IMR-90 (cell line): ENCODE measurements at places on chromosomes 1 and 21. TPM values are rescaled to one million over a fixed set of nuclear protein-coding genes. Genes with fewer than 3 reads are reported as not detected.
A peak's percentile ranks its signal among the peaks of the same experiment; 100 is the strongest.

DNA sequence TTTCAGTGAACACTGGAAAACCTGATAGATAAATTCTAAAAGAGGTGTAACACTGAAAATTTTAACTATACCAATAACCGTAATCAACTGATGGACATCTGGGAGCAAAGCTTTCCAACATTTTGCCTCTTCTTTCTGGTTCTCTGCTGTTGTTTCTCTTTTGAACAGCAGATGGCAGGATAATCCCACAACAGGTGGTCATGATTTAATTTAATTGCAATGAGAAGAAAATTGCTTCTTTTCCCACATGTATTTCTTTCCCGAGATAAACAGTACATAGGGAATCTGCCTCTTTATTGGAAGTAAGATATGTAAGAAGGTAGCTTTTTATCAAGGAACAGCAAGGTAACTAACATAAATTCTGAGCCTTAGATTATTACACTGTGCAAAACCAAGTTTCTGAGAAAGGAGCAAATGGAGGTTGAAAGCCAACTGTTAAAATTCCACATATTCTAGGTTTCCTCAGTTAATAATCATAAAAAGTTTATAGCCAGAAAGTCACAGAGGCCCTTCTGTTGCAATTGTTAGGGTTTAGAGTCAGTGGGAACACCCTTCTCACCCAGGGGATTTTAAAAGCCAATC is 72.9 kb downstream of the RPS6KA1 start:
- DNase-seq = peak; percentile 68

The S1PR1 gene
- polyA plus RNA-seq = 14.1 and 15.6 TPM in 2 replicates

- DNase-seq = peak; percentile 21
Observed at GRCh38 chr1:42646056-42646455, 12.2 kb upstream of the PPIH start.

DNA sequence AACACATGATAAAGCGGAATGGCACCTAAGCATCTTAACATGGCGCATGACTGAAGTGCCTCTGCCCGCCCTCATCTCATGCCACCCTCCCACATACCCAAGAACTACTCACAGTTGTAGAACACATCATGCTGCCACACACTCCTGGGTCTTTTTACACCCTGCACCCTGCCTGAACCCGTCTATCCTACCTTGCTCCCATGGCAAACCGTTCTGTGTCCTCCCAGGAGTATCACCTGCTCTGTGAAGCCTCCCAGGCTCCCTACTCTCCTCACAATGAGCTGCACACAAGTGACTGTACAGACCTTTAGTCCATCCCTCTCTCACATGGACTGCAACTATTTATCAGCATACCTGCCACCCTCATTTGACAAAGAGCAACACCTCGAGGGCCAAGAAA is 144.0 kb downstream of the TGFBR3 start:
- DNase-seq = no peak

DNA sequence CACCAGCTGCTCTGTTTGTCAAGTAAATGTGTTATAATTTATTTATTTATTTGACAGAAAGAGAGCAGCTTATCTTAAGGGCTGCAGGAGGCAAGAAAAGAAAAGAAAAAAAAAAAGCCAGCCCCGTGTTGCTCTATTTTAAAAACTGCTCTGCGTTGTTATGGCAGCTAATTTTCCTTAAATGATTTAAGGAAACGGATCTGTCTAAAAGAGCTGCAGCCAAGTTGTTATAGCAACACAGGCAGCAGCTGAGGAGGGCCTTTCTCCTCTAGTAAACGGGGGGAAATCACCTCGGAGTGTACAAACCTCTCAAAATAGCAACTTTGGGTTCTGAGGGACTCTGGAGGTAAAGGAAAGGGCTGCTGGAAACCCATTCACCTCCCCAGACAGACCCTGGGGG is 149.2 kb downstream of the BEND5 start:
- DNase-seq = no peak

The ERRFI1 gene
- polyA plus RNA-seq = 102 and 145 TPM in 2 replicates

The NBPF10 gene
- 0.86 and 0.91 TPM in 2 replicates for polyA plus RNA-seq

The RPS6KA1 gene
- polyA plus RNA-seq = 3.6 and 3.8 TPM in 2 replicates

GRCh38 chr1:71651214-71651613 is 570.4 kb upstream of the ZRANB2 start:
- DNase-seq = no peak

The CD164L2 gene
- not detected in 2 replicates for polyA plus RNA-seq

DNA sequence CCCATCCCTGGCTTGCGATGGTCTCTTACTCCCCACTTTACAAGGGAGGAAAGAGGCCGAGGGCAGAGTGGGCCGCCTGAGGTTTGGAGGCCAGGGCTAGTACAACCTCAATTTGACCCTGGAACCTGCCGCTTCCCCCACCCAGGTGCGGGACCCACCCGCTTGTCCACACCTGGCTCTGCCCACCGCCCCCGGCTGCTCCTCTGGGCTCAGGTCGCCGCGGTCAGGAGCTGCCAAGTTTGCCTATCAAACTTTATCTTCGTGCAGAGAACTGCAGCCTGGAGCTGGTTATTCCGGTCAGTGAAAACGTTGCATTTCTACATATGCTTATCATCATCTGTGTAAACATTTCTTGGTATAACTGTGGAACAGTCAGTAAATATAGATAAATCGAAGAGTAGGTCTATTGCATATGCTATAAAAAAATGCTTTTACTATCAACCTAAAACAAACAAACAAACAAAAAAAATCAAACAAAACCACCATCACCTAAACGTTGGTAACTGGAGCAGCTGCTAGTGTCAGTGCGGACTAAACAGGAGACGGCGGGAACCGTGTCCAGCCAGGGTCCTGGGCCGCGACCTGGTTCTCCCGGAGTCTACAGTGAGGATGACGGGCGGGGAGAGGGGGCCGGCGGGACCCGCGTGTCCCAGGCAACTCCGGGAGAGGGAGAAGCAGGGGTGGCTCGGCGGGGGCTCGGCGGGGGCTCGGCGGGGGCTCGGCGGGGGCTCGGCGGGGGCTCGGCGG is 906 bp upstream of the ADARB1 start:
- peak; percentile 44 for DNase-seq

- peak; percentile 92 for DNase-seq
Observed at GRCh38 chr1:25566730-25567341, 23.4 kb downstream of the LDLRAP1 start.

The ST6GALNAC3 gene
- 0.34 and 0.65 TPM in 2 replicates for polyA plus RNA-seq

The TRIM67 gene
- polyA plus RNA-seq = not detected in 2 replicates

The FAM167B gene
- 0.53 and 0.59 TPM in 2 replicates for polyA plus RNA-seq

- no peak for DNase-seq
Observed at GRCh38 chr1:187588917-187589316, 760.2 kb downstream of the PLA2G4A start.

DNA sequence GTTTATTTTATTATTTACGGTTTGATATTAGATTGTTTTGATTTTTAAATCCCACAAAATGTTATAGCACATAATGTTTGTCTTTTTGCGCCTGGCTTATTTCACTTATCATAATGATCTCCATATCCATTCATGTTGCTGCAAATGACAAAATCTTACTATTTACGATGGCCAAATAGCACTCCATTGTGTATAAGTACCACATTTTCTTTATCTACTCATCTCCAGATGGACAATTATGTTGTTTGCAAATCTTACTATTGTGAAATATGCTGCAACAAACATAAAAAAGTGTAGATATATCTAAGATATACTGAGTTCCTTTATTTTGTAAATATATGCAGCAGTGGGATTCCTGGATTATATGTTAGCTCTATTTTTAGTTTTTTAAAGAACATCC is 1568.3 kb downstream of the AMY1C start:
- no peak for DNase-seq

The ABCB10 gene
- 5.9 and 6.5 TPM in 2 replicates for polyA plus RNA-seq

DNA sequence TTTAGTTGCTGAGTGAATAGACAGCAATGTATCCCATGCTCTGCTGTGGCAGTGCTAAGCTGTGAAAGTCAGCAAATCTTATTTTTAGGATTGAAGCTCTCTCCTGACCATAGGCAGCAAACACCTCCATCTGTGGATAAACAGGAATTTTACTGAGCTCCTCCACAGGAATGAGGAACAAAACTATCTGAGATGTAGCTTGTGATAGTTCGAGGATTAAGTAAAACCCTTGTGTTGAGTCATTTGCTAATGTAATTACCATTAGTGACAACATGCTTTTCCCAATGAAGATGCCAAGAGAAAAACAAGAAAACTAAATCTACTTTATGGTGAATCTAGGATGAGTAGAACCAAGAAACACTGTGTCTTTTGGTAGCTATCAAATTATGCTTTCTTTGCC is 122.7 kb downstream of the CLEC20A start:
- DNase-seq = no peak

- DNase-seq = peak; percentile 52
Observed at GRCh38 chr1:116724765-116725375, 29.4 kb upstream of the CD2 start.

- no peak for DNase-seq
Observed at GRCh38 chr1:230011333-230012092, 55.5 kb upstream of the GALNT2 start.

GRCh38 chr1:16324456-16324890 is 27.8 kb downstream of the FBXO42 start:
- peak; percentile 87 for DNase-seq

GRCh38 chr1:15476927-15477326 is 1.0 kb downstream of the CELA2B start:
- DNase-seq = no peak

DNA sequence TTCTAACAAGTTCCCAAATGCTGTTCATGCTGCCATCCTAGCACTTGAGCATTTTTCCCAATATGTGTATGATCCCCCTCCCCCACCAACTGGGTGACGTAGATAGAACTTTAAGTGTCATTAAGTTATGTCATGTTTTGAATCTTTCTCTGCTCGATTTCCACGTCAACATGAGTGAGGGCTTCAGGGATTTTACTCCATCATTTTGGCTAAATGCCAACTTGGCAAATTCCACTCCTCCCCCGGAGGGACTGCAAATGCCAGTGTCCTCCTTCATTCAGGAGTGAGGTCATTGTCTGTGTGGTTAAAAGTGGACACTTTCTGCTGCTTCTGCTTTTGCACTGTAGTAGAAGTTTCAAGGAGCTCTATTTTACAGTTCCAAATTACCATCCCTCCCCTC is 201.7 kb downstream of the FGGY start:
- DNase-seq = no peak

The NR1I3 gene
- not detected in 2 replicates for polyA plus RNA-seq

- DNase-seq = no peak
Observed at GRCh38 chr1:81554108-81554507, 246.6 kb upstream of the ADGRL2 start.

DNA sequence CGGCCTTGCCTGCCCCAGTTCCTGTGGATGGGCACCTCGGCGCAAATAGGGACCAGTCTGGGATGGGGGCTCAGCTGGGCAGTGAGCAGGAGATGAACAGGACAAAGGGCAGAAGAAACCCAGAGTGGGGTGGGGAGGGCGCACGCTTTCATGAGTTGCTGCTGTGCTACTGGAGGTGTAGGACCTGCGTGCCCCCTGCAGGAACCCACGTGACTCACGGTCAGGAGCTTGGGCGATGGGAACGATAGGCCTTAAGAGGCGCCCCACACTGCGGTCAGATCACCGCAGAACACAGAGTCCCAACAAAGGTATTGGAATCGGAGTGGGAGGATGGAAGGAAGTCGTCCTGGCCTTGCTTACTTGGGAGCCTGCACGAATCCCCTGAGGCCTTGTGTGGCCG is 17.2 kb downstream of the PRDM15 start:
- no peak for DNase-seq

The INSRR gene
- polyA plus RNA-seq = not detected in 2 replicates

DNA sequence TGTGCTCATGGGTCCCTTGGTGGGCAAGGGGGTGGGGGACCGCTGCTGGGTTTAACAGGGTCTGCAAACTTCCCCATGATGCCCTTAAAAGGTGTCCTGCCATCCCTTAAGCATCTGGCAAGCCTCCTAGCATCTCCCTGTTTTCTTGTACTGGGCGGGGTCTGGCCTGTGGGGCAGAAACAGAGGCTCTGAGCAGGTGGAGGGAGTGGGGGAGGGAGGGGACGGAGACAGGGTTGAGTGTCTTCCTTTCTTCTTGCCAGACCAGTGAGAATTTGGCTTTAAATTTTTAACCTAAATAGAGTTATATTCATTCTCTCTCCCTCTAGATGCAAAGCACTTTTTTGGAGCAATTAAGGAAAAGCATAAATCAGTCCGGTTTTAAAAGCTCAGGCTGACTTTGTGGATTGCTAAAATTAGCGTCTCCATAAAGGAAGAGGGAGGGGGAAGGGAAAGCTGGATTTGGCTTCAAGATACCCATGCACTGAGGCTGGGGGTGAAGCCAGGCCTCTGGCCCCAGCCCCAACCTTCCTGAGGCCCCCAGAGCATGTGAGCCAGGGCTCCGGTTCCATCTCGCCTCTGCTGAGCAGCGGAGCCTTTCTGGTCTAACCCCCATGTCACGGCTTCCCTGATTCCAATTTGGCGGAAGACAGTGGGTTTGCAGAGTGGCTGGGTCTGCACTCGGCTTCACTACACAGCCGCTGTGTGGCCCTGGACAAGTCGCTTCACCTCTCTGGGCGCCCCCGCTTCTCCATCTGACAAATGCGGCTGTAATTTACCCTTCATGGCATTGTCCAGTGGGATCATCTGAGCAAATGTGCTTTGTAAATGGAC is 25.3 kb downstream of the IGSF21 start:
- DNase-seq = no peak

- DNase-seq = peak; percentile 38
Observed at GRCh38 chr1:55313903-55314302, 98.7 kb upstream of the USP24 start.

GRCh38 chr1:218823291-218823900 is 350.3 kb upstream of the LYPLAL1 start:
- peak; percentile 94 for DNase-seq

DNA sequence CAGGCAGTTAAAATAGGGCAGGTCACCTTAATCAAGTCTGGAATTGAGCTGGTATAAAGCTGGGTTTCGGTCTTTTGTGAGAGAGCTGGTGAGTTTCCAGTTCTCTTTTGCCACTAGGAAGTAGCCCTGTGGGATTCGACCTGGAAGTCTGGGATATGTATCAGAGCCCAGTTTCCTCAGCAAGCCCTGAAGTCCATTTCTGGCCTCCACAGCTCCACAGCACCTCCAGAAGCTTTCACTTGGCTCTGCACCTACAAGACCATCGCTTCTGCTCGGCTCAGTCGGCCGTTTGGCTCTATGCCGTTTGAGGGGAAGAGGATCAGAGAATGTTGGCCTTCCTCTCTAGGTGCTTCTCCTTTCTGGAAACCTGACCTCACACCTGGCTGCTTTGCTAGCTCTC is 148.0 kb downstream of the GALNT2 start:
- DNase-seq = peak; percentile 64

DNA sequence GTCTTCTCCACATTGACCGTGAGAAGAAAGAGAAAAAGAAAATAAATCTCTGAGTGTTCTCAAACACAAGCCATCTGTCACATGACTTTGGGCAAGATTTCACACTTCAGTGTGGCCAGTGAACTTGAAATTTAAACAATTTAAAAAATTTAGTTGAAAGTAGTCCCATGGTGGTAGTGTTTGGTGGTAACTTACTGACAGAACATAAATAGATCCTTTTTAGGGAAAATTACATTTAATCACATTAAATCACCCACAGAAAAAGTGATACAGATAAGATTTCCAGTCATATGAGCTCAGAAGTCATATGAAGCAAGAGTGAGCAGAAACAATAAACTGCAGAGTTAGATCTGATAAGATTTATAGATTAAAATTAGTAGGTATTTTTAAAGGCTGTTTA is 31.9 kb upstream of the SGIP1 start:
- DNase-seq = no peak
